Activated naive CD4-positive, alpha-beta T cell treated with anti-CD3 and anti-CD28 coated beads, Interleukin-2, amount 50 U/mL, for 16 hours (primary cell): ENCODE measurements at places on chromosomes 1 and 21.

DNA sequence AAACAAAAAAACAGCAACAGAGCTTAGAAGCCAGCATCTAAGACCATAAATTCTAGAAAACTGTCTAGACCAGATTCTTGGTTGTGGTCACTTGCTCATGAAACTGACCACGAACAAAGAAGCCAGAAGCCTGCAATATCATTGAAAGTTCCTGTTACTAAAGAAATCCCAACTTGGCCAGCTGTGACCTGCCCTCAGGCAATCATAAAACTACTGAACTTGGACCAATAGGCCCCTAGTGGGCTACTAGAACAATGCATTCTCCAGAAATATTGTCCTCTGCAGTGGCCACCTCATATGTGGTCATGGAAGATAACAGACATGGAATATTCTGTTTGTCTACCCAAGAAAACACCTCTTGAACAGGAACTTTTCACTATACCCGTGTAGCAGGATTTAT, 87.7 kb downstream of the SPATA17 start:
- DNase-seq = no peak

DNA sequence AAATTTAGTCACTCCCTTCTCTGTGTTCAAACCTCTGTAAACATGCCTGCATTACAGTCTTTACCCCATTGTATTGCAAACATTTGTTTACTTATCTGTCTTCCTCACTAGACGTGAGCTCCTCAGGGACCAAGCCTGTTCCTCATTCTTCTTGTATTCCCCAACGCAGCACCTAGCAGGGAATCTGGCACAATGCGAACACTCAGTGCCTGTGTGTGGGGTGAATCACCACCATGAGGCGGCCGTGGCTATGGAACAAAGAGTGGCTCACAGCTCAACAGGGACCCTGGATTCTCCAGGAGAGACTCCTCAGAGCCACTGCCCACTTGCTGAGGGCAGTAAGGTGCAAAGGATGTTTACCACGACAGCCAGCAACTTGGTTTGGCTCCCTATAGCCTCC, 95.9 kb downstream of the DDX20 start:
- DNase-seq = no peak

- no peak for DNase-seq
Measured at GRCh38 chr1:154579374-154579773, 11.8 kb downstream of the CHRNB2 start.

DNA sequence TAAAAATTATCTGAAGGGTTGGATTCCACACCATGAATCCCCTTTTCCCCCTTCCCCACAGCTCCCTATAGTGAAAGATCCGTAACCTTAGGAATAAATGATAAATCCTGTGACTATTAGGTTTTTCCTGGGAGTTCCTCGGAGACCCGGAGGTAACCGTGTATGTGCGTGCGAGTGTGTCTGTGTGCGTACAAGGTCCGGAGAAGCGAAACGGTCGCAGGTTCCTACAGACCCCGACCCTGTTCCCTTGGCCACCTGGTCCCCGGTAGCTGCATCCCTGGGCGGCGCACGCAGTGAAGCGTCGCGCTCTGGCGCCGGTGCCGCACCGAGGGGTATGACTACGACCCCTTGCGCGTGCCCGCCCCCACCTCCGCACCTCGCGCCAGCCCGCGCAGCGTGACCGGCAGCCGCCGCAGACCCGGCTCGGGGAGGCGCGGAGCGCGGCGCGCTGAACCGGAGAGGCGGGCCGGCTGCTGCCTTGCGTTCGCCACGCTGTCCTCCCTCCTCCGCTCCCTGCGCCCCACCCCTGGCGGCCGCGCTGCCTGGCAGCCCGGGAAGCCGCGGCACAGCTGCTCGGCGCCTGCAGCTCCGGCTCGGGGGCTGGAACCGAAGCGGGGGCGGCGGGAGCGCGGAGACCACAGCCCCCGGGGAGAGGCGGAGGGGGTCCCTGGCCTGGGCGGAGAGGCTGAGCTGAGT, at the start of gene AK5:
AK5 (plus strand) TSS at position 529 of the 696 bp plus-strand sequence. CDS start 295 bp downstream, outside the sequence.
- DNase-seq = peak; percentile 71

DNA sequence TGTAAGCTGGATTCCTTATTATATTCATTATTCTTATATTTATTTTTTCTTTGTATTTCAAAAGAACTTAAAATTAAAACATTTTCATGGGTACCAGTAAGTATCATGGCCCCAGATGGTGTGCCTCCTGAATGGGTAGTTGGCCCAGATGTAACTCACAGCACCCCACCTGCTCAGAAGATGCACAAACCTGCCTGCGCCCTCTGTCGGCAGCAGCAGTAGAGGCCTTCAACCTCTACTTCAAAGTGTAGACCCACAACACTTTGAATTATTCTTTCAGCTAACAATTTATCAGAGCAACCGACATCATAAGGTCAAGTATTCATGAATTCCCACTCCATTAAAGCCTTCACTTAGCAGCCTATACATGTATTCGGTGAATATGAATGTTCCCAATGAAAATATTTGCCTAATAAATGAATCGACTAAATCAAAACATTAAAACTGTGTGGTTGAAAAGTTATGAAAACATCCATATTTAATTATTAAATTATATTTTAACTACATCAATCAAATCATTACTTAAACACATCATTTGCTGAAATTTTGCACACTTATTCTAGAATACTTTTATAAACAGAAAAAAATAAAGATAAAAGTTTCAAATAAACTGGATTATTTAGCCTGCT, 25.4 kb downstream of the PIGM start:
- DNase-seq = peak; percentile 78

- no peak for DNase-seq
Measured at GRCh38 chr1:230105245-230105753, 38.3 kb downstream of the GALNT2 start.

DNA sequence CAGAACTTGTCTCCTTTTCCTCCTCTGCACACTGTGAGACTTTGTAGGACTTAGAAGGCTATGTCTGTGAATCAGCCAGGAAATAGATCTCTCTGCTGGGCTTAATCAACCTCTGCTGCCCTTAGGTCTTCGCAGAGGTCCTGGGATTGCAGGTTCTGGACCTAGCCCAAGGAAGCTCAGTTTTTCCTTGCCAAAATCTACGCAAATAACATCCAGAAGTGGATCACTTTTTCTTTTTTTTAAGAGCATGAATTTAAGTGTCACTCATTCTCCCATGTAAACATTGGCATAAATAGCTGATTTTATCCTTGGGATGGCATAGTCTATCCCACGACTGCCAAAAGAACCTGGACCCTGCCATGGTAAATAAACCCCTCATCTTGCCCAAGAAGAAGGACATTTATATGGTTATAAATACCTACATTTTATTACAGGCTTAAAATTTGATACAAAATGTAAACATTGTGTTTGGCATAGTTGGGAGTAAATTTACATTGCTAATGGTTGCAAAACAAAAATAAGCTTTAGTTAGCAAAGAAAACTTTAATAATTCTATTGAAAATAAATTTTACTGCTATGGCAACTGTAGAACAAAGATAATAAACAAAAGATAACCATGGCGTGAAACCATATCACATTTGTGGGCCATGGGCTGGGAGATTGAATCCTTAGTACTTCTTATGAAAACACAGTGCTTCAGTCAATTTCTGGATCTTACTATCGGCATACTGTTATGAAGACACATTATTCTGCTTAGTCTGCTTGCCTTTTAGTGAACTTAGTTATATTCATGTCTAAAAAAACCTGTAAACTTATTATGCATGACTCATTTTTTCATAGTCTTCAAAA, 24.5 kb upstream of the DISC1 start:
- no peak for DNase-seq

GRCh38 chr1:18670121-18670867, 39.6 kb downstream of the PAX7 start:
- no peak for DNase-seq

DNA sequence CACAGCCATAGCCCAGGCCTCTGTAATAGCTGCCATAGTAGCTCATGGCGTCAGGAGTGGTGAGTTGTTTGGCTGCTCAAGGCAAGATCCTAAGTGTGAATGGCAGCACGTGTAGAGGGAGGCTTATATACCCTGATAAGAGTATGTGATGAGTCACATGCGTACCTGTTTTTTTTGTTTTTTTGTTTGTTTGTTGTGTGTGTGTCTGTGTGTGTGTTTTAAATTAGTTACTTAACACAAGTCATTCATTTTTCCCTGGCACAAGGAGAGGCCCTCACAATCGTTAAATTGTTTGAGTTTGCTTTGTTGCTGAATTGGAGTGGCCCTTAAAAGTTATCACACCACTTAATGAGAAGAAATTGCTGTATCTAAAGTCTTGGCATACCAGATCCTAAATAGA, at the start of gene KRTAP19-4:
KRTAP19-4 (minus strand) TSS at position 101 of the 400 bp plus-strand sequence; CDS start at position 46, 55 bp downstream.
- DNase-seq = no peak

DNA sequence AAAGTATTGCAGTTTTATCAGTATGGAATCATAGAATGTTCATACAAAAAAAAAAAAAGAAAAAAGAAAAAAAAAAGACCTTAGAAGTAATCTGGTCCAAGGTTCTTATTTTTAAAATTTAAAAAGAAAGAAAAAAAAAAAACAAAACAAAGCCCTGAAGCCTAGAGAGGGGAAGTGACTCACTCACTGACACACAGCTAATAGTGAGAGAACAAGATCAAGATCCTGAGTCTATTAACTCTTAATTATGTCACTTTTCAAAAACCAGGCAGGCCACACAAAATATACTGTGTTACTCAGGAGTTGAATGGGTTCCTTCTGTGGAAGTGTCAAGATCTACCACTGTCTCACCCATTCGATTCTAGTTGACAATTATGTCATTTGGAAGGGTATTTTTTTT, 433.9 kb upstream of the DAB1 start:
- DNase-seq = no peak

DNA sequence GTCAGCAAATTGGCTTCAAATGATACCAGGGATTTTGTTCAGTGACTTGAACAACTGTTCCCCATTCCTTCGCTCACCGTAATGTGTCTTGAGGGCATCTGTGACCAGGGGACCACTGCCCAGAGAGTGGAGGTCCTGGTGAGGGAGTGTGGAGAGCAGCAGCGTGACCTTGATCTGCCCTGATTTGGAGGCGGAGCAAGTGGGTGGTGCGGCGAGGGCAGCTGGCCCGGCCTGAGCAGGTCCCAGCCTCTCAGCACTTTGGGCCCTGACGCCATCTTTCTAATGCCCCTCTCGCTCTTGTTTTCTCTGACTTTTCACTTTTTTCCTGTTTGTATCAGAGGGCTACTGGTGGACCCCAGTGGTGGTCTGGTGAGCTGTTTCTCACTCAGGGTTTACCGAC, 31.1 kb downstream of the DIP2A start:
- DNase-seq = no peak

DNA sequence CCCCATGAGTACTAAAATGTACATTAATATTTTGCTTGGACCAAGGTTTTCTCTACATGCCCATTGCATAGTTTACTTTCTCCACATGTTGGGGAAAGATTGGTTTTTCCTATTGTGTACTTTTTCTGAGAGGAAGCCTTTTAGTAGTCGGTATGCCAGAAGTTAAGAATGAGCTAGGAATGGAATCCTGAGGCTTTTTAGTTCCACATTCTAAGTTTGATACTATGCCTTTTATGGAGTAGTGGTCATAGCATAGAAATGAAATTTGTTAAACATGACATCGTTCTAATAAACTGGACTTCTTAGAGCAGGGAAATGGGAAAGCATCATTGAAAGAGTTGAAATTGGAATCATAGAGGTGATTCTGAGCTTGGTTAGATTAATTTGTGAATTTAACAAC, 64.3 kb downstream of the BCL9 start:
- no peak for DNase-seq
